ENCODE measurements at places on chromosomes 1 and 21.

GRCh38 chr1:79694241-79694640 is 687.7 kb upstream of the ADGRL4 start:
- no peak for DNase-seq

- DNase-seq: no peak
Observed at GRCh38 chr21:32868631-32869454, 97.3 kb upstream of the PAXBP1 start.

DNA sequence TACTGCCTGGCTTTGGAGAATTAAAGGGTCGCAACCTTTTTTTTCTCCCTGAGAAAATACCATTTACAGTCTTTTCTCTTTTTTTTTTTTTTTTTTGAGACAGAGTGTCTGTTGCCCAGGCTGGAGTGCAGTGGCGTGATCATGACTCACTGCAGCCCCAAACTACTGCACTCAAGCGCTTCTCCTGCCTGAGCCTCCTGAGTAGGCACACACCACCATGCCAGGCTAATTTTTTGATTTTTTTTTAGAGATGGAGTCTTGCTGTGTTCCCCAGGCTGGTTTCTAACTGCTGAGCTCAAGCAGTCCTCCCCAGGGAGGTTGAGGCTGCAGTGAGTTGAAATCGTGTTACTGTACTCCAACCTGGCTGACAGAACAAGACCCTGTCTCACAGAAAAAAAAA is 24.6 kb downstream of the UBE4B start:
- no peak for DNase-seq

- no peak for DNase-seq
Observed at GRCh38 chr21:41593051-41593759, 85.2 kb upstream of the TMPRSS2 start.

- no peak for DNase-seq
Observed at GRCh38 chr1:160739098-160739511, at the start of gene SLAMF7. Gene SLAMF7 (plus strand): TSS chr1:160739247. CDS start chr1:160739302, 55 bp downstream.

GRCh38 chr21:30979054-30979453 is 59.2 kb downstream of the KRTAP19-8 start:
- DNase-seq: no peak

DNA sequence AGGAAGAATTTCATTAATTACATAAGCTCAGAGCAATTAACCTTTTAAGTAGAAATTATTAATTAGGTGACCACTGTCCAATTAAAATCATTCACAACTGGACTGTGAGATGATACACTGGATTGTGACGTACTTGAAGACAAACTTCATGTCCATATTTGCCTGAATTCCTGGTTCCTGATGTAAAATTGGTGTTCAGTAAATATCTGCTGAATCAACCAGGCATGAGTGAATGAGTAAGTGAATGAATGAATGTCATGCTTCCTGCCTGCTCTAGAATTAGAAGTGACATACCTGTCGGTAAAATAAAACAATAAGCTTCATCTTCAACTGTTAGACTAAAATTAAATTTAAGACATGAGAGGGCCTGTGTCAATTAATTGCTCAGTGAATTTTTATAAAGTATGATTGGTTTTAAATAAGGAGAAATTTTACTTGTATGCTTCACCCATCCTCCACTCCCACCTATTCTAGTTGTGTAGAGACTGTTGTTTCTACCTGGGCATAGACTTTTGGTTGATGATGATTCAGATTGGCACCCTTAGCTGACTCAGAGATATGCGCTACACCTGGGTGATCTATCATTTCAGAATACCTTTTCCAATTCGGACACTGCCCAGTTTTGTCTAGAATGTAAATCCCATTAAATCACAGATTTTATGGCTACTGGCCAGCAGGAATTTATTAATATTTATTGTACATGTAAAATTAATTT is 56.9 kb upstream of the PTGS2 start:
- no peak for DNase-seq

- DNase-seq: no peak
Observed at GRCh38 chr21:26126168-26126553, 44.4 kb downstream of the APP start.

GRCh38 chr1:38418195-38419030 is 371.8 kb upstream of the POU3F1 start:
- DNase-seq: peak; percentile 7

DNA sequence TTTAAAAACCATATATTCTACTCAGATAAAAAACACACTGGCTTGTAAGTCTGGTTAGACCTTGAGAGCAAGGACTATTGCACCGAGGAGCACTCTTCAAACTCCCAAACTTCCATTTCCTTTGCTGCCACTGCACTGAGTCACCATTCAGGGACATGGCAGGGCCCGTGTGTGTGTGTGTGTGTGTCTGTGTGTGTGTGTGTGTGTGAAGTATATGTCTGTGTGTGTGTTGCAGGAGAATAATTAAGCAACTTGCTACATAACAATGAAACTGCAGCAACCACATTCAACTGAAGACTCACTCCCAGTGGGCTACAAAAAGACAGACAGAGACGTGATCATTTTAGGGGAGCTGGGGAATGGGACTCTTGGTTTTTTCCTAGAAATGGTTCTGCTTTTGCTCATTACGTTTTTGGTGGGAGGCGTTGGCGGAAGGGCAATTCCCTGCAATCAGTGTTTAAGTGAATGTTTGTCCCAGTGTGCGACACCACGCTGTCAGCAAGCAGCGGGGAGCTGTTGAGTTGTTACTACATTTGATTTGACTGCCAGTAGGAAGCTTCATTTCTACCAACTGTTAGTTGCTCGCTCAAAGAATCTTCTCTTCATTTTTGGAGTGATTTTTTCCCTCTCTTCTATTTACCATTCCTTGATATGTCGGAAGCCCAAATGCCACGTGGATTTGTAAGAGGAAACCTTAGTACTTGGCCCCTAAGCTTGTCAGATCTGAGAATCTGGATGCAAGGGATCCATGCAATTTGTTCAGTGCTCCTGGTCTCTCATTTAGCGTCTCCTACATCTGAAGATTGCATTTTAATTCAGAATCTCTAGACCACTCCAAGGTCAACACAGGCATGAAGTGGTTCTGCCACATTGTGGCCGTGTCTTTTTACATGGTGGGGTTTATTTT is 36.1 kb downstream of the ESRRG start:
- no peak for DNase-seq

DNA sequence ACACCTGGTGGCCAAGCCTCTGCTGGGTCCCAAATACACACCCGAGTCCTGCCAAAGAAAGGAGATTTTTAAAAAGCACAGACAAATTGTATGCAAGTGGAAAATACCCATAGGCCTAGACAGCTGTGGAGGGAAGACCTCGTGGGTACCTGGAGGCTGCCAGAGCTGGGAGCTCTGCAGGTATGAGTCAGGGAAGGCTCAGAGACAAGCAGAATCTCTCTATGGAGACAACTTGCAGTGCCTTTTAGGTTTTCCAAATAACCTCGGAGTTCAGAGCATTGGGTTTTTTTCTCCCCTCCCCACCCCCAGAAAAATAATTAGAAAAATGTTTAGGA is 127.7 kb downstream of the EDEM3 start:
- no peak for DNase-seq

GRCh38 chr1:228867108-228867950 is 132.1 kb downstream of the RHOU start:
- no peak for DNase-seq
